ENCODE measurements at places on chromosomes 12 and 14.

GRCh38 chr14:103142026-103142425 lies 18.8 kb downstream of the TNFAIP2 start:
- no peaks in the 10 kb centered on the region for H3K36me3 ChIP-seq
- no peak for DNase-seq
- no peaks in the 10 kb centered on the region for H3K27me3 ChIP-seq
- peaks cover 52% of the 10 kb centered on the region for H3K4me1 ChIP-seq

DNA sequence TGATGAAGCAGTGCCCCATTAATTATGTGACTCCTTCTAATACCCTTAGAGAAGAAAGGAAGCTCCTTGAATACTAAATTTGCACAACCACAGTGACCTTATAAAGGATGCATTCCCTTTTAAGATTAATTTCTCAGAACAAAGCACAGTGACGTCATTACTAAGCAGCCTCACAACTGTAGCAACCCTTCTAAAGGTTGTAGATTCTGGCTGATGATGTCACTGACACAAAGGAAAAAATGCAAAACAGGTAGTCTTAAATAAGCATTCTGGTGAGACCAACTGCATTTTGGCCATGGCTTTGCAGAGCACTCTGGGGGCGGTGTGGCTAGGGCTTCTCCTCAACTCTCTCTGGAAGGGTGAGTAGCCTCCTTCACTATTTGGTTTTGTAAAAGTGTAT lies 38.4 kb upstream of the OR4E1 start:
- no peaks in the 10 kb centered on the region for H3K36me3 ChIP-seq
- H3K4me1 ChIP-seq, result no peaks in the 10 kb centered on the region
- H3K4me3 ChIP-seq, result no peak overlapping the region
- no peak for DNase-seq

DNA sequence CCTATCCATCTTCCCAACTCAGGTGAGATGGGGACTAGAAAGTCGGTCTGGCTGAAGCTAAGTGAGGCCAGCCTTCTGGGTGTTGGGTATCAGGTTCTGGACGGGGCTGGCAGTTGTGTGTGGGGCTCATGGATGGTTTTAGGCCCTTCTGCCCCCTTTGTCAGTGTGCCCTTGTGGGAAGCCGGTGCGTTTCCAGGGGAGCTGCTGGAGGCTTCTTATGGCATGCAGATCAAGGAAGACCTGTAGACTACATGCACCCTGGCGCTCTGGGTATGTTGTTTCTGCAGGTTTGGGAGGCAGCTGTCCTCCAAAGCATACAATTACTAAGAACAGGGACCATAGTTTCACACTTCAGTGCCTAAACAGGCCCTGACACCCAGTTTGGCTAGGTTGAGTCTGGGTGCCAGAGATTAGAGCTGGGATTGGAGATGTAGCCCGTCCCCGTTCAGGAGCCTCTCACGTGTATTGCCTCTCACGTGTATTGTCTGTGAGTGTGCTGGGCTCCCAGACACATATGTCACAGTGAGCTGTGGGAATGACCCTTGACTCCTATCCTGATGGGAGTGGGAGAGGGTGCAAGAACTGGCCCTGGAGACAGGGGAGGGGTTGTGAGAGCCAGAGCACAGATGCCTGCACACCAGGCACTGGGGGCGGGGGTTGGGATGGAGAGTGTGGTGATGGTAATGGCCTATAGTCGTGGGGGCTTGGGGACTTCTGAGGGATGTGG lies 84.4 kb downstream of the SLC25A47 start:
- no peak overlapping the region for H3K27ac ChIP-seq
- no peak overlapping the region for H3K4me3 ChIP-seq
- no peaks in the 10 kb centered on the region for H3K27me3 ChIP-seq
- no peak for DNase-seq
- no peaks in the 10 kb centered on the region for H3K4me1 ChIP-seq
- no peaks in the 10 kb centered on the region for H3K36me3 ChIP-seq

GRCh38 chr14:82230748-82231147 lies 697.1 kb upstream of the SEL1L start:
- DNase-seq, result no peak
- no peaks in the 10 kb centered on the region for H3K4me1 ChIP-seq
- no peaks in the 10 kb centered on the region for H3K27me3 ChIP-seq
- no peaks in the 10 kb centered on the region for H3K36me3 ChIP-seq

- peak overlapping the region; percentile 68 for H3K27ac ChIP-seq
- no peak for DNase-seq
- no peaks in the 10 kb centered on the region for H3K27me3 ChIP-seq
- peak overlapping the region; percentile 68 for H3K4me3 ChIP-seq
- H3K36me3 ChIP-seq, result no peaks in the 10 kb centered on the region
Observed at GRCh38 chr14:70907996-70908934, 1.0 kb downstream of the PCNX1 start.

GRCh38 chr12:123163227-123163626 lies 12.3 kb upstream of the PITPNM2 start:
- peaks cover 23% of the 10 kb centered on the region for H3K4me1 ChIP-seq
- H3K4me3 ChIP-seq, result no peak overlapping the region
- H3K27me3 ChIP-seq, result no peaks in the 10 kb centered on the region
- no peak for DNase-seq
- no peaks in the 10 kb centered on the region for H3K36me3 ChIP-seq
- peak overlapping the region; percentile 72 for H3K27ac ChIP-seq

DNA sequence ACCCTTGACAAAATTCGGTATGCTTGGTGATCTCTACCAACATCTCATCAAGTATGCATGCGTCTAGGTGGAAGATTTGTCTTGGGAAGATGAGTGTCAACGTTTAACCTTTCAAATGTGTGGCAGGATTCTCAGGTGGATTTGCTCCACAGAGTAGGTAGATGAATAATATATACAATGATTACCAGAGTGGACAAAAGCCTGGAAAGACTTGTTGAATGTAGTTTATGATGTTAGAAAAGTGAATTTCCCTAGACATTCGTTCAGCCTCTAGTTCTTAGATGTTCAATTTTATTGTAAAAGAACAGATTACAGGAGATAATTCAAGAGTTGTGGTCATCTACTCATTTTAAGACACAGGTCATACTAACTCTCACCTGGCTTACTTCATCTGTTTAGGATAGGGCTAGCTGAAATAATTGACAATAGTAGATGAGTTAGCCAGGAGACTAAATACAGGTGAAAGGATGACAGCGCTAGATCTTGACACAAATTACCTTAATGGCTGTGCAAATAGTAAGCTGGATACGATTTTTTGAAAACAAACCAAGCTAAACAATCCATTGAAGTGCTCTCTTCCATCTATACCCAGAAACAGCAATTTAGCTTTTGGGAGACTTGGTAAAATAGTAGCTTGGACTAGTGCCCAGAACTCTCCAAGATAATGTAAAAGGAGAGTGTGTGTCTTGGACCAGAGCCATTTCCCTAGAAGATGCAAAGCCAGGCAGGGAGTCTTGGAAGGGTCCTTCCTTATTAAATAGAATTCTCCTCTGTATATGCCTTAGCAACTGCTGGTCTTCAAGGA lies 168.0 kb downstream of the DACT1 start:
- no peak overlapping the region for H3K4me3 ChIP-seq
- no peaks in the 10 kb centered on the region for H3K4me1 ChIP-seq
- H3K36me3 ChIP-seq, result no peaks in the 10 kb centered on the region
- H3K27me3 ChIP-seq, result peaks cover 11% of the 10 kb centered on the region

DNA sequence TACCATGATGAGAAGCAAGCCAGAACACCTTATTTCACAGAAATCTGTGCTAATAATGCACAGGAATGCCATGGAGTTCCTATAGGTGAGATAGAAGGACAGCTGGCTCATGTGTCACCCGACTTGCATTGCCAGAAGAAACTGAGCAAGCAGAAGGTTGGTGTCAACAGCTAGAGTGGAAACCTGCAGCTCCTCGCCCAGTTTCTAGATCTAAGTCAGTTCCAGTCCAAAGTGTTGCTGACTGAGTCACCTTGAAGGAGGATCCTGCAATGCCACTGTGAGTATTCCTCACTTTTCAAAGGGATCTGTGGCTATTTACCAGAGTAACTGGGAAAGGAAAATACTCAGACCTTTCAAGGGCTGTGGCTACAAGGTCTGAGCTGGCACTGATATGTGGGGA lies 17.1 kb downstream of the CDKL1 start:
- no peaks in the 10 kb centered on the region for H3K4me1 ChIP-seq
- no peak overlapping the region for H3K27ac ChIP-seq
- no peaks in the 10 kb centered on the region for H3K36me3 ChIP-seq
- DNase-seq, result no peak

- no peak overlapping the region for H3K4me3 ChIP-seq
- H3K27me3 ChIP-seq, result peaks cover 55% of the 10 kb centered on the region
- no peaks in the 10 kb centered on the region for H3K4me1 ChIP-seq
- no peak overlapping the region for H3K27ac ChIP-seq
- no peak for DNase-seq
Observed at GRCh38 chr14:58638231-58639197, 752 bp downstream of the DACT1 start.

DNA sequence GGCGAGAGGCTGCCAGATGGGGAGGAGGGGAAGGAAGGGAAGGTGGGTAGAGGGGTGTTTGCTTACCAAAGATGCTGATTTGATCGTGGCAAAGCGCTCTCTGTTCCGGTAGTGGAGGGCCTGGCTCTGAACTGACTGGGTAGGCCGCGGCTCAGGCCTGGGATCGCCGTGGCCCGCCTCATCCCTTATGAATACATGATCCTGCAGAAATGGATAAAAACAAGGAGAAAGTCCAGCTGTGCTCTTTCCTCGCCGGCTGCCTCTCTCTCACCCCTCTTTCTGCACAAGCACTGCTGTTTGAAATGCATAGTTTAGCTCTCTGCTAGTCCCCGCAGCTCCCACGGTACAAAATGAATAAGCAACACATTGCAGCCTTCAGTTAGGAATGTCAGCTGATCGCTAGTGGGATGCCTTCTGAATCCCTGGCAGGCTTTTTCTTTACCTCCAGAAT lies 53.8 kb downstream of the PEBP1 start:
- DNase-seq, result no peak
- no peak overlapping the region for H3K4me3 ChIP-seq
- H3K27me3 ChIP-seq, result no peaks in the 10 kb centered on the region
- H3K4me1 ChIP-seq, result no peaks in the 10 kb centered on the region
- no peaks in the 10 kb centered on the region for H3K36me3 ChIP-seq
- H3K27ac ChIP-seq, result no peak overlapping the region

DNA sequence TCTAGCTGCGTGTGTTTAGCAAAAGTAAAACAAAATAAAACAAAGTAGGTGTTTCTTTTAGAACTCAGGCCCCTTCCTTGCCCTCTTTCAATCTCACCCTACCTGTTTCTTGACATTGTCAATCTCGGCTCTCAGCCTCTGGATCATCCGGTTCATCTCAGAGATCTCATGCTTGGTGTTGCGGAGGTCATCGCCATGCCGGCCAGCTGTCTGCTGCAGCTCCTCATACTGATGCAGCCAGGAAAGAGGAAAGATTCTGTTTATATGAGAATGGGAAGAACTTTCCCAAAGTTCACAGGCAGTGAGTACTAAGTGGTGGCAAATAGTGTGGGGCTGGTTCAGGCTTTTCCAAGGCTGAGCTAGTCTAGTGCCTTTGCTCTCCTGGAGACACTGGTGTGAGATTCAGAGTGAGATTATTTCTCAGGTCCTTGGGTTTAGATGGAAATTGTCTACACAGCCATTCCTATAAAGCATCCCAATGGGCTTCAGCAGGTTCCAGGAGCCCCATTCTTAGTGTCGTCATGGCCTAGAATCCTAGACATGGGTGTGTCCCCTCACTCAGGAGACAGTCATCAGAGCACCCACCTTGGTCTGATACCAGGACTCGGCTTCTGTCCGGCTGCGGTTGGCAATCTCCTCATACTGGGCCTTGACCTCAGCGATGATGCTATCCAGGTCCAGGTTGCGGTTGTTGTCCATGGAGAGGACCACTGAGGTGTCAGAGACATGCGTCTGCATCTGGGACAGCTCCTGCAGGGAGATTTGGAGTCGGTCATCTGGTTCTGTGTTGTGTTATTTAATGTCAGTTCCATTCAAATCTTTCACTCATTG lies 3.0 kb downstream of the KRT5 start:
- no peak overlapping the region for H3K4me3 ChIP-seq
- DNase-seq, result no peak
- peaks cover 30% of the 10 kb centered on the region for H3K4me1 ChIP-seq
- H3K27ac ChIP-seq, result no peak overlapping the region
- H3K27me3 ChIP-seq, result no peaks in the 10 kb centered on the region
- no peaks in the 10 kb centered on the region for H3K36me3 ChIP-seq

DNA sequence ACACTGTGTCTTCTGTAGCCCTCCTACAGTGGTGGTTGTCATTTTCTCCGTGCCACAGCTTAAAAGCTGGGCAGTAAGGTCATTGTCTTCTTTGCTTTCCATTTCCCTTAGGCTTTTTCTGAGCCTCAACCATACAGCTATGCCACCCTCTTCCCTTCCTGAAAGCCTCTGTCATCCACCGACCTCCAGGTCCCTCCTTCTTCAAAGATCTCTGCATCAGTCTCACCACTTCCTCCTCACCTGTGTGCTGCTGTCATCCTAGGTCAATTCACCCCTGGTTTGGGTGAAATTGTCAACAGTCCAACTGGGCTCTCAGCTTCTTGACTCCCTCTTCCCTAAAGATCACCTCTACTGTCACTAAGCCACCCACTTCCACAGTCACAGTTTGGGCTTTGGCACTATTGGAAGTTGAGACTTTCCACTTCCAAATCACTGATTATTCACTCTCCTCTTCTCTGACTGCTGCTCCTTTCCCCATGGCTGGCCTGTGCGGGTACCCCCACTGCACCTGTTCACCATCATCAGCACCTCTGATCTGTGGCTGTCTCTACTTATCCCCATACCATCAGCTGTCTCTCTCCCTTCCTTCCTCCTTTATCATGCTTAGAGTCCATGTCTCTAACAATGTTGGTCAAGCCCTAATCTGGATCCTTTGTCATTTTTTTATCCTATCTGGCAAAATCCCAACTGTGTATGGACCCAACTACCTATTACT lies 15.5 kb upstream of the TSPAN9 start:
- no peak for DNase-seq
- H3K4me1 ChIP-seq, result peaks cover 11% of the 10 kb centered on the region
- H3K27me3 ChIP-seq, result peaks cover 53% of the 10 kb centered on the region
- H3K36me3 ChIP-seq, result no peaks in the 10 kb centered on the region

DNA sequence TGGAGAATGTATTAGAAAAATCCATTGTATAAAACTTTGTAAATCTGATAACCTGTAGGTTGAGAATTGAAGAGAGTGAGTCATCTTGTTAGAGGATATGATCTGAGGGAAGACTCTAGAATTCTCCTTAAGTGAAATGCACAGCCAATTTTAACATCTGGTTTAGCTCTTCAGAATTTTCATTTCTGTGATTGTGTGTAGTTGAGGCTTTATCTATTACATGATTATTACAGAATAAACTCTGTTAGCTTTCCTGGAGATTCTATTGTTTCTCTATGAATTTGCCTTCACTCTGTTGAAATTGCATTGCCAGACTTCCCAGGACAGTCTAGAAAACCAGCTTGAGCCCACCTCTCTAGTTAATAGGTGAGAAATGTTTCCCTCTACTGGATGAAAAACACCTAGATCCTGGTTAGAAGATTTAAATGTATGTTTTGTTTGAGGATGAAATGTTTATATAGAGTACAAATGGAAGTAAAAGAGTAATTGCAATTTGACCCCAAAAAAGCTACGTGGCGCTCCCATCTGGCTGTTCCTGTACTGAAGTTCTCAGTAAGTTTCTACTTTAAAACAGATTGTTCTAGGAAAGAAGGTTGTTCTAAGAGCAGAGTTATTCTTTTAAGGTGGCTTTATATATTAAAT lies 2.9 kb downstream of the NUDT4 start:
- peak overlapping the region; percentile 86 for H3K4me3 ChIP-seq
- peaks cover 27% of the 10 kb centered on the region for H3K4me1 ChIP-seq
- H3K27me3 ChIP-seq, result no peaks in the 10 kb centered on the region
- peaks cover 8% of the 10 kb centered on the region for H3K36me3 ChIP-seq
- DNase-seq, result peak; percentile 48
- H3K27ac ChIP-seq, result peak overlapping the region; percentile 41

- DNase-seq, result no peak
- H3K4me1 ChIP-seq, result no peaks in the 10 kb centered on the region
- no peak overlapping the region for H3K4me3 ChIP-seq
Observed at GRCh38 chr14:100565650-100566049, 21.6 kb downstream of the BEGAIN start.
